Tibial nerve (tissue), 4 donors: ENCODE measurements at places on chromosomes 7 and 10. TPM values are rescaled to one million over a fixed set of nuclear protein-coding genes. Genes with fewer than 3 reads are reported as not detected.

- no peaks in the 10 kb centered on the region for H3K27me3 ChIP-seq
- H3K4me1 ChIP-seq: no peaks in the 10 kb centered on the region
- H3K27ac ChIP-seq: no peak overlapping the region
- DNase-seq: no peak
- no peaks in the 10 kb centered on the region for H3K36me3 ChIP-seq
Observed at GRCh38 chr7:136677471-136678365, 190.7 kb upstream of the CHRM2 start.

DNA sequence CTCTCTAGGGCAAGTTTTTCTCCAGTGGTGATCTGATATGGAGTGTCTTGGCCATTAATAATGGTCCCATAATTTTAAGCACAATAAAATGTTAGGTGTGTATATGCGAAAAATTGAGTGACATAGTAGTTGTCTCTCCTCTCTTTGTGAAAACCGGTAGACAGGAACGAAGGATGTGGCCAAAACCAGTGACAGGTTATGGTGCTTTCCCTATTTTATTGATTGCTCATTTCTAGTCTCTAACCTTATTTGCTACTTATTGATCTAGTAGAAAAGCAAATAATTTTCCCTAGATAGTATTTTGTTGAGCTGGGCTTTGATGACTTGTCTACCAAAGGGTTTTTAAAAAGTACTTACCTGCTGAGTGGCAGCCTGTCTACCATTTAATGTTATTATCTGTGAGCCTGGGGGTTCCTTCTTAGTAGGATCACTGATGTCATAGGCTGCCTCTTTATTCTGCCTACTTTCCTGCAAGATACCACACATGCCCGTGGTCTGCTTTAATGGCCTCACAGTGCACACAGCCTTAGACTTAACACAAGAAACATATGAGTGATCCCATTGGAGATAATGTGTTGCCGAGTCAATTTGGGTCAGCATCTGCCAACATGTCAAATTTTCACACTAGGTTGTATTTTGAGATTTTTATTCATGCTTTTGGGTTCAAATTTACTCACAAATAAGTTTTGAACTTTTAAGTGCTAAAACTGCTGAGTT lies 100.0 kb downstream of the AUTS2 start:
- peaks cover 3% of the 10 kb centered on the region for H3K4me1 ChIP-seq
- H3K36me3 ChIP-seq: no peaks in the 10 kb centered on the region
- DNase-seq: no peak
- no peak overlapping the region for H3K27ac ChIP-seq
- no peak overlapping the region for H3K4me3 ChIP-seq

DNA sequence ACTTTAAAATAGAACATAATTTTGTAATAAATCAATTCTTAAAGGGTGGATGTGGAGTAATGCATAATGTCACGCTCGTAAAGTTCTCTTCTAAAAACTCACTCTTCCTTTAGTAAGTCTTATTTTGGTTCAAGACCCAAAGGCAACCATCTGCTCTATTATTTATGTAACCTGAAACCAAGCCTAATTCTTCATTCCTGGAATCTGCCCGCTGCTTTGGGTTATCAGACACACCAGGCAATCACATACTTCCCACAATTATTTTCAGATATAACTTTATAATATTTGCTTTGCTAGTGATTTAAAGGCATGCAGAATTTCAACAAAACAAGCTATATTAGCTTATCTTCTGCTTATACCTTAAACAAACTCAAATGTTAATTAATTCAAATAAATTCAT lies 39.0 kb downstream of the RAB11FIP2 start:
- no peak overlapping the region for H3K4me3 ChIP-seq
- DNase-seq: no peak
- H3K4me1 ChIP-seq: no peaks in the 10 kb centered on the region
- no peaks in the 10 kb centered on the region for H3K27me3 ChIP-seq
- peaks cover 4% of the 10 kb centered on the region for H3K36me3 ChIP-seq

DNA sequence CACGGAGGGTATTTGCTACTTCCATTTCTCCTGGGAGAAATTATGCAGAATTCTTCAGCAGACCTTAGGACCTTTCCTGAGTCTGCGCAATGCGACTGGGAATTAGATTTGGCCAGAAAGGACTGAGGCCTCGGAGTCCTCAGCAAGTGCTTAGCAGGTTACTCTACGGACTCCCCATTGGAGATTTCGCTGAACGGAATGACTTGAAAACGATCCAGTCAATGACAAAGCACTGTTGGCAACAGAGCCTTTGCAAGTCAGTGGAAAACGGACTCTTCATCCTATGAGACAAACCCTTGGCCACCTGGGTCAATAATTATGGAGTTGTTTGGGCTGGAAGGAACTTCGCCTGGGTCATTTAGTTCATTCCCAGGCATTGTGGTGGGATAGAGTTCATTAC lies 107.4 kb downstream of the FAM204A start:
- DNase-seq: no peak
- H3K27ac ChIP-seq: no peak overlapping the region
- no peak overlapping the region for H3K4me3 ChIP-seq
- no peaks in the 10 kb centered on the region for H3K36me3 ChIP-seq
- peaks cover 36% of the 10 kb centered on the region for H3K27me3 ChIP-seq
- peaks cover 18% of the 10 kb centered on the region for H3K4me1 ChIP-seq

ANAPC16 gene
- total RNA-seq: 54.6 TPM

DNA sequence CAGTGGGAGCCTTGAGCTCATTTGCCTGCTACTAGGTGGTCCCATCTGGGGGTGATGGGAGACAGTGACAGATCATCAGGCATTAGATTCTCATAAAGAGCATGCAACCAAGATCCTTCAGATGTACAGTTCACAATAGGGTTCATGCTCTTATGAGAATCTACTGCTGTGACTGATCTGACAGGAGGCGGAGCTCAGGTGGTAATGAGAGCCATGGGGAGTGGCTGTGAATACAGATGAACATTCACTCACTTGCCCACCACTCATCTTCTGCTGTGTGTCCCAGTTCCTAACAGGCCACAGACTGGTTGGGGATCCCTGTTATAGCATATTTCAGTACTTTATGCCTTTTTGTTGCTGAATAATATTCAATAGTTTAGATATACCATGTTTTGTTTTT lies 6.6 kb upstream of the UBE2D1 start:
- no peak overlapping the region for H3K27ac ChIP-seq
- no peaks in the 10 kb centered on the region for H3K27me3 ChIP-seq
- H3K4me1 ChIP-seq: no peaks in the 10 kb centered on the region

GRID1 gene
- 10.5 TPM for total RNA-seq

KIN gene
- 8.4 TPM for total RNA-seq

- no peak for DNase-seq
- H3K27ac ChIP-seq: no peak overlapping the region
- H3K36me3 ChIP-seq: no peaks in the 10 kb centered on the region
- no peak overlapping the region for H3K4me3 ChIP-seq
Observed at GRCh38 chr7:147650991-147651390, 939.6 kb upstream of the C7orf33 start.

DNA sequence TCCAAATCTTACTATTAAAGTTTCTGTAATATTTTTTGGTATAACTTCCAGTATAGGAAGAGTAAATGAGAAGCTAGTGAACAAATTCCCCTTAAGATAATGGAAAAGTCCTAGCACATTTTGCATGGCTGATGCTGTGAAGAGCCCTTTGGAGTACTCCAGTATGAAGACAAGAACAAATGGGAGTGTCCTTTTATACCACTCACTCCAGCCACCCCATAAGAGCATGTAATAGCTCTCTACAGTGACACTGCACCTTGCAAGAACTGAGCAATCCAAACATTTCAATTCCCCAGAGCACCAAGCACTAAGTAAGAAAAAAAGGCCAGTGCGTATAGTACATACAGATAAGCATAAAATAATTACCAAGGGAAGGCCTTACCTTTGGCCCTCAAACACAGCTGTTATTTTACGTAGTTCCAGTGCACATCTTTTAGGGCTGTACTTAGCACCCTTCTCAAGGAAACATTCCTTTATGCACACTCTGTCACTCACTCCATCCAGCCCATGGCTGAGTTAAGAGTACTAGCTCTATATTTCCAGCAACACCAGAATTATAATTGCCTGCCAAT lies 135.4 kb downstream of the ST7 start:
- no peaks in the 10 kb centered on the region for H3K27me3 ChIP-seq
- peaks cover 10% of the 10 kb centered on the region for H3K4me1 ChIP-seq
- H3K36me3 ChIP-seq: no peaks in the 10 kb centered on the region
- H3K27ac ChIP-seq: no peak overlapping the region

- no peak overlapping the region for H3K4me3 ChIP-seq
- no peaks in the 10 kb centered on the region for H3K4me1 ChIP-seq
- no peaks in the 10 kb centered on the region for H3K27me3 ChIP-seq
Observed at GRCh38 chr10:10020945-10021344, 996.7 kb upstream of the CELF2 start.

DNA sequence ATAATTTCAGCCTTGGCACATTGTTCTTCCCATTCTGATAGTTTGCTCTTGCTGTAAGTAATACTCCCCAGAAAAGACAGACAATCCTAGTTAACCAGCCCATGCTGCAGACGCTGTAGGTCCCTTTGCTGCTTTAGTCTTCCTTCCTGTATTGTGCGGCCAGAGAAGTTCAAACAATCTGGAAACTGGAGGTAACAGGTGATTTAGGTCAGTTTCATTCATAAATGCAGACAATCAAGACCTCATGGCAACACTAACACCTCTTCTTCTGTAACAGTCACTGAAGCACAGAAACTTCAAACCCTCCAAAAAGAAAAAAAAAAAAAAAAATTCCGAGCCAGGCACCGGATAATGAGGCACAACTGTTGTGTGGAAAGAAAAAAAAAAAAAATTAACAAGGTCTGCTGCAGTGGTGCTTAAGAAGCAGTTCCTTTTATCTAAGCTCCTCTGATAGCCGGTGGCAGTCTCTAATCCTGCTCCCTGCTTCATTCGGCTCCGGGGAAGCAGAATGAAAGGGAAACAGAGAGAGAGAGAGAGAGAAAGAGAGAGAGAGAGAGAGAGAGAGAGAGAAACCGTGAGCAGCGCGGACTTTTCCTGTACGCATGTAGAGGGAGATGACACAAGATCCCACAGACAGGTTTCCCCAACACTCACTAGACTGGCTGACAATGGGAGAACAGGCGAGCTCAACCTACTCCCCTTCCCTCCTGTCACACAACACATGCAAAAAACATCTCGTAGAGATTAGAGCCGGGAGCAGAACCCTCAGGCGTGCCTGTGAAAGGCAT lies at the start of gene SEMA3A:
TSS of gene SEMA3A (minus strand) at position 306 of the 788 bp plus-strand sequence. CDS start at position 103, 203 bp downstream.
- H3K27ac ChIP-seq: no peak within 1 kb of the TSS
- peaks cover 6% of the 10 kb centered on the region for H3K4me1 ChIP-seq
- H3K36me3 ChIP-seq: no peaks in the 10 kb centered on the region
- DNase-seq: no peak
- peak within 1 kb of the TSS; percentile 20 for H3K4me3 ChIP-seq
- H3K27me3 ChIP-seq: no peaks in the 10 kb centered on the region

ACHE gene
- not detected for total RNA-seq

VPS50 gene
- total RNA-seq: 30.0 TPM

DNA sequence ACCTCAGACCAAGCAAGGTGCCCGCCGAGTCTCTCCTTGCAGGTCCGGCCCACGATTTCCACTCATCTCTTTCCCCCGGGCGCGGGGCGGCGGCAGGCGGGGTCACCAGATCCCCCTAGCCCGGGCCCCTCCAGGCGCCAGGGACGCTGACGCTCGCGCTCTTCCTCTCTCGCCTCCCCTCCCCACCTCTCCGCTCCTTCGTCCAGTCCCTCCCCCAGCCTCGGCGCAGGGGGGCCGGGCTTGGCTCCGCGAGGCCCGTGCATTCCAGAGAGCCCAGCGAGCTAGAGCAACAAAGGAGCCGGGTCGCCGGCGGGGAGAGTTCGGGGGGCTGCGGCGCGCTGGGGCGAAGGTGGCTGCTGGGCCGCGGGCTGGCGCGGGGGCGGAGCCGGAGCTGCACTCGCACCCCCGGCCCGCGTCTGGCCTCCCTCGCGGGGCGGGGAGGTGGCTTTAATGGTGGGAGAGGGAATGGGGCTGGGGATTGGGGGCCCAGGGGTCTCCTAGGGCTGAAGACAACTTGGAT lies at the start of gene SMO:
TSS of gene SMO (plus strand) at position 262 of the 520 bp plus-strand sequence. CDS start 519 bp downstream, outside the sequence.
- no peaks in the 10 kb centered on the region for H3K36me3 ChIP-seq
- DNase-seq: no peak
- H3K27ac ChIP-seq: peak within 1 kb of the TSS; percentile 74
- H3K4me3 ChIP-seq: peak within 1 kb of the TSS; percentile 66
- peaks cover 5% of the 10 kb centered on the region for H3K27me3 ChIP-seq

DNA sequence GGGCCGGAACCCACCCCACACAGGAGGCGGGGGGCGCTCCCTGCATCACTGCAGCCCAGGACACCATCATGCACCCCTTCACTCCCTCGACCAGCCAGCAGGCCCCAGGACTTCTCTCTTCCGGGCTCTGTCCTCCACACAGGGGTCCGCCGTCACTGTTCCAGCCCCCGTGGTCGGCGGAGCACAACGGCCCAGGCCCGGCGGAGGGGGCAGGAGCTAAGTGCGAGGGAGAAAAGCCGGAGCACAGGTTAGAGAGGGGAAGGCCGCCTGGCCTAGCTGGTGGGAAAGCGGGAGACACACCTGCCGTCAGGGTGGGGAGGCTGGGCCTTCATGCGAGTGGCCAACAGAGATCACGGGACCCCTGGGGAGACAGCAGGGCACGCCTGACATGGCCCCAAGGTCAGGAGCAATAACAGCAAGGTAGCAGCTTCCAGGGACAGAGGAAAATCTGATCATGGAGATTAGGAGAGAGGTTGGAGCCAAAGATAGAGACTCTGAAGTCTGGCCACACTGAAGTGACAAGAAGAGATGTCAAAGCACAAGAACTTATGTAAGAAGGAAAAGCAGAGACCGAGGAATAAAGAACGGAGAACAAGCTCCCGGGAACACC lies 151.1 kb downstream of the MAD1L1 start:
- no peaks in the 10 kb centered on the region for H3K4me1 ChIP-seq
- no peak for DNase-seq
- no peaks in the 10 kb centered on the region for H3K36me3 ChIP-seq

MYH16 gene
- total RNA-seq: not detected

GRCh38 chr7:17580856-17581255 lies 282.4 kb downstream of the AHR start:
- DNase-seq: no peak
- no peak overlapping the region for H3K4me3 ChIP-seq
- H3K4me1 ChIP-seq: no peaks in the 10 kb centered on the region
- H3K27ac ChIP-seq: no peak overlapping the region

DNA sequence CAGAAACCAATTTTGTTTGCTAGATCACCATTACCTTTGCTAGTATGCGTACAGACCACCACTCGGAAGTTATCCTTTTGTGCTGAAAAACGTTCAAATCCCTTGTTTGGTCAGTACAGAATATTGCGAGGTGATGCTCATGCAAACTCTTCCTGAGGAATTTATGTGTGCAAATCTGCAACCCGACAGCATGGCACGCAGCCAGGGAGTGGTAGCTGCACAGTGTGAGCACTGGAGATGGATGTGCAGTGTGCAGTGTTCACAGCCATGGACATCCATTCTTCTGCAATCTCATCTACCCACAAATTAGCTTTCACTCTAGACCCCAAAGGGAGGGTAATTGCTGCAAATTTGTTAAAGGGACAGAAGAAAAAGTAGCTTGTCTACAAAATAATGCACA lies 72.2 kb downstream of the CACUL1 start:
- no peaks in the 10 kb centered on the region for H3K27me3 ChIP-seq
- H3K27ac ChIP-seq: no peak overlapping the region
- no peak for DNase-seq
- H3K36me3 ChIP-seq: no peaks in the 10 kb centered on the region
- H3K4me3 ChIP-seq: no peak overlapping the region

RAPGEF5 gene
- total RNA-seq: 63.3 TPM

- H3K36me3 ChIP-seq: no peaks in the 10 kb centered on the region
- no peak overlapping the region for H3K27ac ChIP-seq
- H3K27me3 ChIP-seq: no peaks in the 10 kb centered on the region
- peaks cover 4% of the 10 kb centered on the region for H3K4me1 ChIP-seq
Observed at GRCh38 chr10:46084321-46085165, 38.5 kb upstream of the MSMB start.
